ENCODE measurements at places on chromosomes 4 and X. TPM values are rescaled to one million over a fixed set of nuclear protein-coding genes. Genes with fewer than 3 reads are reported as not detected.

The SPOCK3 gene
- not detected for total RNA-seq

The DMRTC1 gene
- total RNA-seq: not detected

DNA sequence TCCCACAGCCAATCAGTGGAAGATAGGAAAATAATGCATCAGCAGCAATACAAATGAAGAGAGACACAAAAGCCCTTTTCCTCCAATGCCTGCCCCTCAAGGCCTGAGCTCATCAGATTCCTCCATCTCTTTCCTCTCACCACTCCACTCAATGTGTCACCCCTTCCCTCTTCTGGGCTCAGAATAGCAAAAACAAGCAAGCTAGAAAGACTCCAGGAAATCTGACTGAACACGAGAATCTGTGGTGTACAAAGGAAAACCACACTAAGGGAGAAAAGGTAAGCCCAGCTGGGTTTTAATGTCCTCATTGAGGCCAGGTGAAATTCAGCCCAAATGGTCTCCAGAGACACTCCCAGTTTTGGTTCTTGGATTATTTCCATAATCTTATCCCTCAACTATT, 46.3 kb downstream of the ARHGEF9 start:
- H3K27me3 ChIP-seq: peaks cover 6% of the 10 kb centered on the region
- H3K4me3 ChIP-seq: peak overlapping the region; percentile 47
- H3K36me3 ChIP-seq: no peaks in the 10 kb centered on the region
- no peak for DNase-seq

- H3K27ac ChIP-seq: no peak overlapping the region
- DNase-seq: no peak
- peaks cover 2% of the 10 kb centered on the region for H3K4me1 ChIP-seq
- H3K4me3 ChIP-seq: no peak overlapping the region
- H3K27me3 ChIP-seq: no peaks in the 10 kb centered on the region
Measured at GRCh38 chr4:37641886-37642849, 44.0 kb downstream of the RELL1 start.

- no peaks in the 10 kb centered on the region for H3K4me1 ChIP-seq
- H3K36me3 ChIP-seq: peaks cover 6% of the 10 kb centered on the region
- H3K27ac ChIP-seq: no peak overlapping the region
- no peak overlapping the region for H3K4me3 ChIP-seq
Measured at GRCh38 chr4:104235967-104236366, 258.7 kb downstream of the CXXC4 start.
